Suprapubic skin (tissue), 4 donors: ENCODE measurements at places on chromosomes 11 and 22. TPM values are rescaled to one million over a fixed set of nuclear protein-coding genes. Genes with fewer than 3 reads are reported as not detected.

Gene PGA5
- total RNA-seq: not detected

Gene PITPNM1
- 16.4 TPM for total RNA-seq

GRCh38 chr11:99973993-99974392 is 713.1 kb upstream of the ARHGAP42 start:
- no peak for DNase-seq

DNA sequence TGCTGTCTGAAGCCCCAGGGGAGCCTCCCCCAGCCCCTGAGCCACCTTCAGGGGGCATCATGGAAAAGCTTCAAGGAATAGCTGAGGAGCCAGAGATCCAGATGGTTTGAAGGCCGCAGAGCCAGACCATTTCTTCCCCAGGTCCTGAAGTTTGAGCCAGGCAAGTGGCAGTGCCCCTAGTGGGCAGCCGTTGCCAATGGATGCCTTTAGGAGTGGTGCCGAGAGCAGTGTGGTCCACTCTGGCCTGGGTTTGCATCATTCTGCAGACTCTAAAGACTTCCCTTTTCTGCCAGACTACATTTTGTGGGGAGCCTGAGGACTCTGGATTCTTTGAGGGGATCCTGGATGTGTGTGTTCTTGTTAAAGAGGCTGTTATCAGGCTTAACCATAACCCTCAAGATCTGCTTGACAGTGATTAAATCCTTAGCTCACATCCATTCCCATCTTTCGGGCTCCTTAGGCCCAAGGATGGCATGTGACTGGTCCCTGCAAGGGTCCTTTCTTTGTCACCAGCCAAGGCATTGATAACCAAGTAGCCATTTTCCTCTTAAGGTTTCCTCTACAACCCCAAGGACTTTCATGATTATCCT is 13.1 kb downstream of the HINFP start:
- DNase-seq: no peak

DNA sequence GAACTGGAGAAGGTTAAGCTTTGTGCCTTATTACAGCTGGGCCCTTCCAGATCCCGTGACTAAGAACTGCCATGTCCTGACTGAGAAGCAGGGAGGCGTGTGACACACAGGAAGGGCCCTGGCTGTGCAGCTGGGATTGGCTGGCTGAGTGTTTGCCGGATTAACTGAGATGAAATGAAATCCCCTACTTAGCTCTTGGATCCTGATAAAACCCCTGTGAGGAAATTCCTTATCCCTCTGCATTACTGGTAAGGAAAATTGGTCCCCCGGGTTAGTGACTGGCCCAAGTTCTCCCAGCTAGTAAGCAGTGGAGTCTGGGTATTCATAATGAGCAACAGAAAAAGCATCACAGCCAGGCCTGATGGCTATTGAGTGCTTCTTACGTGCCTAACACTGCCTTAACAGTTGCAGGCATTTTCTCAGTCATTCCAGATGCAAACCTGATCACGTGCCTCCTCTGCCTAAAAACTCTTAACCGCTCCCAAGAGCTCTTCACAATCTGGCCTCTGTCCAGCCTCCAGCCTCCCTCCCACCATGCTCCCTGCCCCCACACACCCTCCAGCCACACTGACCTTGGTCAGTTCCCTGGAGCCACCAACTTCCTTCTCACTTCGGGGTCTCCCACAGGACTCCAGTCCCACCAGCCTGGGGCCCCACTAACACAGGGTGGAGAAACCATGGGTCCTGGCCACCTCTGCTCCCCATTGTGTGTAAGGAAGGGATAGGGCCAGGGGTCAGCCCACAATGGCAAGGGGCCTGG is 37.8 kb downstream of the ARRB1 start:
- DNase-seq: no peak

Gene CASP5
- total RNA-seq: not detected

Gene PIWIL4
- 2.5 TPM for total RNA-seq

GRCh38 chr11:111779118-111779517 is 12.9 kb upstream of the PPP2R1B start:
- no peak for DNase-seq

DNA sequence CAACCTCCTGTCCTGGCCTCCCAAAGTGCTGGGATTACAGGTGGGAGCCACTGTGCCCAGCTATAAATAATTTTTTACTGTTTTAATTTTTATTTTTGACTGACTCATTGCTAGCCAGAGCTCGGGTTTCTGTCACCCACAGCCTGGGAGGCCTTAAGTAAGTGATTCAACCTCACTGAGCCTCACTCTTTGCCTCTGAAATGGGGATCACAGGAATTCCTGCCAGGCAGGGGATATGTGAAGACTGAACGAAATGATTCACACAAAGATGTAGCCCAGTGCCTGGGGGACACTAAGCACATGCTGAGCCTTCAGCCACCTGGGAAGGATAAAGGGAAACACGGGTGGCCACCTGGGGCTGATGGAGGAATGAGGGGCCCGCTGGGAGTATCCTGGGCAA is 3.8 kb upstream of the LRRC74B start:
- DNase-seq: no peak

Gene SHANK3
- total RNA-seq: 13.6 TPM

DNA sequence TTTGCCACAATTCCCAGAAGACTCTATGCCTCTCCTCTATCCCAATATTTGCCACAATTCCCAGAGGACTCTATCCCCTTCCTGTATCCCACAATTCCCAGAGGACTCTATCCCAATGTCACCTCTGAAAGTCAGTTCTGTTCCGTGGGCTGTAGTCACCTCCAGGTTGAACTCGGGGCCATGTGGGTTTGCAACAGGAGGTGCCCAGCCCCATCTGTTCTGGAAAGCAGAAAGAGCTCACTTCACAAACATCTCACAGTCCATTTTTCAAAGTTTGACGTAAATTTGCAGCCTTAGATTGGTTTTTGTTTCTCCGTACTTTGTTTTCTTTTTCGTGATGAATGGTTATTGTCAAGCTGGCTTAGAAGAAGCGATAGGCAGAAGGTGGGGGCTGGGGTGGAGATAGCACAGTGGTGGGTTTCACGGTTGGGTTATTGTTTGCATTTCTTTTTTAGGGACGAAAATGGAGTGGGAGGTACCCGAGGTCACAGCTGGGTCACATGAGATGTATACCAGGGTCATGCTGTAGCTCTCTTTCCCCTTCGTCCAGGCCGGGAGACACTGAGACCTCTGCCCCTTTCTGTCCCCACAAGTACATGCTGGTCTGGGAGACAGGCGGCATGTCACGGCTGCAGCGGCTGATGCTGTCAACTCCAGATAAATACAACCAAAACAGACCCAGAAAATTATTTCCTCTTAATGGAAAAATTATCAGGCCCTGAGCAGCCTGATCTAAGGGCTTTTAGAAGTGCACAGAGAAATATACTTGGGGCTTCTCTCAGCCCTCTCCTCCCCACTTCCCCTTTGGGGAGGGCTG is 374.5 kb downstream of the CADM1 start:
- no peak for DNase-seq

- DNase-seq: no peak
These were observed 61.3 kb upstream of the PRODH start for GRCh38 chr22:18997306-18997924.

DNA sequence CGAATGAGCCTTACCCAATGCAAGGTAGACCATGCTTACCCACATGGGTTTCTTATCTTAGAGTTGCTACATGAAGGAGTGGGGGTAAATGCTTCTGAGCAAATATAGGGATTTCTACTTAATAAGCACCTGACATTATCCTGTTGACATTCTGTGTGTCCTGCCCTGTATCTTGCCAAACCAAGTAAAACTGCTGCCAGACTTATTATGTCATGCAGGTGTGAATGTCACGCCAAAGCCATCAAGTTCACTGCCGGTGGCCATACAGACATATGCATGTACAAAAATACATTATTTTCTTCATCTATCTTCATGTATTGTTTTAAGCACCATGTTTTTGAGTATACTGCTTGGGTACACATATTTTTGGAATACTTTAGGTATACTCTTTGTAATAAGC is 70.2 kb downstream of the NOX4 start:
- DNase-seq: no peak

DNA sequence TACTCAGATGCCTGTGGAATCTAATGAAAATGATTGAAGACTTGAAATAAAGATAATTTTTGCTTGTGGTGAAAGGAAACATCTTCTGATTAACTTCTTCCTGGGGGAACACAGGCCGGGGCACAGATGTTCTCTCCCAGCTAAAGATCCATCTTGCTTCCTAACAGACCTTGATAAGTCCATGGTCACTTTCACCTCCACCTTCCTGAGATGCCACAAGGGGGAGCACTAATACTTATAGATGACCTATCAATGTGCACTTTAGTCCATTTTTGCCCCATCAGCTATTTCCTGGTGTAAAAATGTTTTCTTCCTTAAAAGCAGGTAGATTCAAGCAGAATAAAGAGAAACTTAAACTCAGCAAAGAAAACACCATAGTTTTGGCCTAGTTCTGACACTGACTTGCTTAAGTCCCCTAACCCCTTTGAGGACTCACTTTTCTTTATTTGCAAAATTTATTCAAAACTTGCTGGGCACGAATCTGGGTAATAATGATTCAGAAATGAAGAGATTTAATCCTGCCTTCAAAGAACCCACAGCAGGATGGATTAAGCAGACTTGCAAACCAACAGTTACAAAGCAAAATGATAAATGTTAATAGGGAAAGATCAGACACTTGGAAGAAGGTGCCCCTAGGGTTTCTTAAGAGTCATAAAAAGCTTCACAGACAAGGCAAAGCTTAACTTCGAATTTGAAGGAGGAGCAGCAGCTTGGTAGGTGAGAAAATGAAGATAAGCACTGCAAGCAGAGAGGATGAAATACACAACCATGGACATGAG is 158.7 kb downstream of the RAB38 start:
- DNase-seq: peak; percentile 75

DNA sequence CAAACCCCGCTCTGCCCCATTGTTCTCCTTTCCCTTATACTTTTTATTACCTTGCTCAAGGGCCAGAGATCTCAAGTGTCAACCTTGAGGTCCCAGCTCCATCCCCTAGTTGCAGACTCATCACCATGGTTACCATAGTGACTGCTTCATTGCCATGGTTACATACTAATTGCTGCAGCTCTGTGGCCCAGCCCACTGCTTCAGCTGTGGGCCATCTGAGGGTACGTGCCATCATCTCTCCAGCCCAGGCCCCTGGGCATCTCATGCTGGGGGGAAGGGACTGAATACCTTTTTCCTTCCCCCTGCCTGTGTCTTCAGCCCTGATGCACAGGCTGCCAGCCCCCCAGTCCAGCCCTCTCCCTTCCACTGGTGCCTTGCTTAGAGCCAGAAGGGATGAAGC is 22.2 kb downstream of the TREH start:
- no peak for DNase-seq

GRCh38 chr11:15843309-15843872 is 513.0 kb downstream of the SOX6 start:
- no peak for DNase-seq
